ENCODE measurements at places on chromosomes 12 and 14.

GRCh38 chr14:98633380-98633779 is 638.6 kb downstream of the BCL11B start:
- DNase-seq: no peak

DNA sequence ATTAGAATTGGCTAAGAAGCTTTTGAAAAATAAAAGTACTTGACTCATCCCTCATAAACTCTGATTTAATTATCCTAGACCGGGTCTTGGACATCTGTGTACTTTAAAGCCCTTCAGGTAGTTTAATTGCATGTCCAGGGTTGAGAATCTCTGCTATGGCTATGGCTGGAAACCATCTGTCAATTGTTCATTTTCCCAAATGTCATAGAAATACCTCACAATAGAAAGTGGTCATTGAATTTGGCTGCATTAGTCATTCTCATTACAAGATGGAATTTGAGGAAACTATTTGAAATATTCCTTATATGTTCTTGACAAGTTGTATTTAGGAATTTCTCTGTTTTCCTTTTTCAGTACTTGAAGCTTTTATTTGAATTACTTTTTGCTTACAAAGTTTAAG is 111.3 kb downstream of the TSHR start:
- no peak for DNase-seq

DNA sequence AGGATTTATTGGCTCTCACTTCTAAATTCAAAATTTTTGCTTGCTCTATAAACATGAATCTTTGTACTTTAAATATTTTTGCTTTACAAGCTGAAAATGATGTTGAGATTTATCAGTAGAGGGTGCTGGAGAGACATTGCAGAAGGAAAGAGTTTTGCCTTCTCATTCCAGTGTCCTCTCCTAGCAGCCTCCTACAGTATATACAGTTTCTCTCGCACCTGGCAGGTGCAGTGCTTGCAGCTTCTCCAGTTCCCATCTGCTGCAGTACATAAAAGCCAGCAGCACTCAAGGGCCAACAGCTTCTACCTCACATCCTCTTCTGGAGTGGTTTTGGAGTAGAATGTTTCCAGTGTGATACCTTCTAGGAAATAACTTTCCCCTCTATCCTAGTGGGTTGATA is 601.8 kb upstream of the ATXN7L3B start:
- no peak for DNase-seq

- no peak for DNase-seq
Measured at GRCh38 chr12:78229591-78230101, 399.0 kb downstream of the NAV3 start.

DNA sequence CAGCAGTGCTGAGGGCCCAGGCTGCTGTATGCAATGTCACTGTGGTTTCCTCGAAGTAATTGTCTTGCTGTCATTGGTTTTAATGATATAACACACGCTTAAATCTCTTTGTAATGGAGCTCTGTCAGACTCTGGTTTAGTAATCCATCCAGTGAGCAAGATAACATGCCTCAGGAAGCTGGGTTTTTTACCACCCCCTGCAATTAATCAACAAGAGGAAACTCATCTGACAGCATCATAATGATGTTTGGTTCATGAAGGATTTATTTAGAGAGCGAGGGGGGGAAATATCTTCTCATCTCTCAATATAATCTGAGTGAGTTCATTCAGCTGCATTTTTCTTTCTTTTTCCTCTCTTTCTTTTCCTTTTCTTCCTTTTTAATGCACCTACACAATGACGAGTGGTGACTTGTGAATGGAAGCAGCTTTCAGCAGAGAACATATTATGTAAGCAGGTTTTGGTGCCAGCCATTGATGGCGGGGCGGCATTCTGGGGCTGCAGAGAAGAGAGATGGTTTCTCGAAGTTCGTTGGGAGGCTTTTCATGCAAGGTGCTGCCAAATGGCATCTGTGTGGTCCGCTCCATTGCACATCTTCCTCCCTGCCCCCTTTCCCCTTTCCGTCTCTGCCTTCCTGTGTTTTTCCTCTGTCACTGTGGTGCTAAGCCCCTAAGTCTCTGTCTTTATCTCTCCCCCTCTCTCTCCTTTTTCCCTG is 6.7 kb downstream of the RPH3A start:
- no peak for DNase-seq

DNA sequence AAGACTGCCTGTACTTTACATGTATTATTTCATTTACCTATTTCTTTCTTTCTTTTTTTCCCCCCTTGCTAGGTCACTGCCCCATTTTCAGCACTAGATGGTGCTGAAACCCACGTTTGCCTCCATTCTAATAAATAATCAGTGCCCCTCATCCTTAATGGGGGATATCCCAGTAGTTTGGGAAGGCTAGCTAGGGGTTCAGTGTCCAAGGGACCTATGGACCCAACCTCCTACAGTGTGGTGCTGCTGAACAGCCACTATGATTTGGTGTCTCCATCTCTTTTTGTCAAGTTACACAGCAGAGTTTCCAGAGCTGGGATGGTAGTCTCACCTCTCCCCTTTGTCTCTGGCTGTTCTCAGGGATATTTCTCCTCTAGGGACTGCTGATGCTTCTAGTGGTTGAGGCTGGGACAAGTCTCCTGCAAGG is 6.5 kb upstream of the HCFC2 start:
- DNase-seq: no peak

DNA sequence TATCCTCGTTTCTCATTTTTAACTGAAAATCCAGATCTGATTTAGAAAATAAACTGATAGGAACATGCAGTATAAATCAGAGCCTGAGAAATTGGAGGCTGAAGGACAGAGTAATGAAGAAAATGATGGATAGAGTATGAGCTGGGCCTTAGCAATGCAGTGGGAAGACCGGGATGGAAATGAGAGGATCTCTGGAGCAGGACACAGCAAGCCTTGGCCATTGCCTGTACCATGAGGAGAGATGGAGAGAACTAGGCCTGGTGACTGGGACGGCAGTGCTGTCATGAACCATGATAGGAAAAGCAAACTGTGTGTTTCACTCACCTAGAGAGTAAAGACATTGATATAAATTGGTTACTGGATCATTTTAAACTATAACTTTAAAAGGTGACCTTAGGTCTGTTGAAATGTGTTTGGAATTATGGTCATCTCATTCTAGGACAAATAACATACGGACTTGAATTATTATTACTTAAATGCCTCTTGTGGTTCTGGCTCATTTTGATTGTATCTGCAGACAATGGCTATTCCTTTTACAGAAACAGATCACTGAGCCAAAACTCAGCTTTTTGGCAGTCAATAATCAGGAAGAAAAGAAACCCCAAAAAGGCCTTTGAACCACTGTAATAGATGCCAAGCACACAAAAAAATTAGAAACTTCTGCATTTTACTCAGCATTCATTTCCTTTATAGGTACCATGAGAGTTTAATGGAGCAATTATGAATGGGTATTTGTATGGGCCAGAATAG is 251.9 kb upstream of the PRKD1 start:
- no peak for DNase-seq
